Fibroblast of lung (primary cell): ENCODE measurements at places on chromosomes 5 and 9. TPM values are rescaled to one million over a fixed set of nuclear protein-coding genes. Genes with fewer than 3 reads are reported as not detected.

The C9orf50 gene
- total RNA-seq: 0.17 and 0.26 TPM in 2 replicates

The PCDHB6 gene
- total RNA-seq: 0.26 and 0.33 TPM in 2 replicates

The ENHO gene
- total RNA-seq: under 0.01 TPM in 1 of 2 replicates, not detected in the other

The STKLD1 gene
- 0.51 and 0.99 TPM in 2 replicates for total RNA-seq
